ENCODE measurements at places on chromosomes 1 and 21.

- DNase-seq = no peak
Measured at GRCh38 chr1:101453844-101454243, 217.0 kb downstream of the S1PR1 start.

GRCh38 chr1:8360493-8361197, 42.7 kb downstream of the SLC45A1 start:
- no peak for DNase-seq

DNA sequence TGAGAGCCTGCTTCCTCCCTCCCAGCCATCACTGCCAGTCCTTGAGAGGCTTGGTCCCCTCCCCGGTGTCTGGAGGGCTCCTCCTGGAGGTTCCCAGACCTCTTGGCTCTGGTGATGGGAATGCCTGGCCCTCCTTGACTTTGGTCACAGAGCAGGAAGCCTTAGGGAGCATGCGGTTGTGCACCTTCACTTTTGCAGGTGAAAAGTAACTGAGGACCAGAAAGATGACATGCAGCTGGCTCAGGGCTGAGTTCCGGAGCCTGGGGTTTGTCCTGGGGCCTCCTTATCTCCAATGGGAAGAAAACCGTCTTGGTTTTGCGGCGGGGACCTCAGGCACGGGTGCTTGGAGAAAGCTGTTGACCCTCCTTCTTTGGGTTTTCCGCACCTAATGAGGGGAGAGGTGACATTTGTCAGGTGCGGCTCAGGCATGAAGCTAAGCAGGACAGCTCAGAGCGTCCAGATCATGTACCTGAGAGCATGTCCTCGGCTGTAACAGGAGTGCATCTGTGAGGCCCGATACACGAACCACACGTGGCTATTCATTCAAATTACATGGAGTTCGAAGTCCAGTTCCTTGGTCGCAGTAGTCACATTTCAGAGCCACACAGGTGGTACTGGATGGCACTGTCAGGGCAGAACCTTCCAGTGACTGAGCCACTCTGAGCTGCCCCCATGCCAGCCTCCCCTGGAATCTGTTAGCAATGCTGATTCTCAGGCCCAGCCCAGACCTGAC, 608 bp upstream of the MX2 start:
- DNase-seq = no peak

DNA sequence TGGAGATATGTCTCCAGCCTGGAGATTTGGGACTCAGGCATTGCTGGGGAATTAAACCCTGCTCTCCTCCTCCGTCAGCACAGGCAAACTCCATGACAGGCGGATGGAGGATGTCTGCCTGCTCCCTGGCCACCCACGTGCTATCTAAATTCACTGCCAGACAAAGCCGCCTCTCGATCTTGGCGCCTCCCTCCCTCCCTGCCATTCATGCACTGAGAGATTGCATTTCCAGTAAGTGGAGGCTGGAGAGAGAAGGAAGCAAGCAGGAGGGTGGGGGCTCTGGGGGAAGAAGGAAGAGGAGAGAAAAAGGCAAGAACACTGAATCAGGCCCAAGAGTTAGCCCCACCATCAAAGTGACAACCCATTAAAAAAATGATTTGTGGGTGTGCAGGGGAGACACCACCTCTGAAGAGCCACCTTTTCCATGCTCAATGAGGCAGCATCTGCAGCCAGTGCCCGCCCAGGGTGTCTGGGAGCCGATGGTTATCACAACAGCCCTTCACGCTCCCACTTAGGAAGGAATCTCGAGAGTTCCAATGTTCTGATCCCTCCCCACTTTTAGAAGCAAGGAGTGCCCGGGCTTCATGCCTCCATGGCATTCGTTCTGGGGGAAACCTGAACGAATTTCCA, 183.0 kb downstream of the HIVEP3 start:
- DNase-seq = no peak

GRCh38 chr1:7781501-7781900, 2.6 kb upstream of the PER3 start:
- DNase-seq = no peak

DNA sequence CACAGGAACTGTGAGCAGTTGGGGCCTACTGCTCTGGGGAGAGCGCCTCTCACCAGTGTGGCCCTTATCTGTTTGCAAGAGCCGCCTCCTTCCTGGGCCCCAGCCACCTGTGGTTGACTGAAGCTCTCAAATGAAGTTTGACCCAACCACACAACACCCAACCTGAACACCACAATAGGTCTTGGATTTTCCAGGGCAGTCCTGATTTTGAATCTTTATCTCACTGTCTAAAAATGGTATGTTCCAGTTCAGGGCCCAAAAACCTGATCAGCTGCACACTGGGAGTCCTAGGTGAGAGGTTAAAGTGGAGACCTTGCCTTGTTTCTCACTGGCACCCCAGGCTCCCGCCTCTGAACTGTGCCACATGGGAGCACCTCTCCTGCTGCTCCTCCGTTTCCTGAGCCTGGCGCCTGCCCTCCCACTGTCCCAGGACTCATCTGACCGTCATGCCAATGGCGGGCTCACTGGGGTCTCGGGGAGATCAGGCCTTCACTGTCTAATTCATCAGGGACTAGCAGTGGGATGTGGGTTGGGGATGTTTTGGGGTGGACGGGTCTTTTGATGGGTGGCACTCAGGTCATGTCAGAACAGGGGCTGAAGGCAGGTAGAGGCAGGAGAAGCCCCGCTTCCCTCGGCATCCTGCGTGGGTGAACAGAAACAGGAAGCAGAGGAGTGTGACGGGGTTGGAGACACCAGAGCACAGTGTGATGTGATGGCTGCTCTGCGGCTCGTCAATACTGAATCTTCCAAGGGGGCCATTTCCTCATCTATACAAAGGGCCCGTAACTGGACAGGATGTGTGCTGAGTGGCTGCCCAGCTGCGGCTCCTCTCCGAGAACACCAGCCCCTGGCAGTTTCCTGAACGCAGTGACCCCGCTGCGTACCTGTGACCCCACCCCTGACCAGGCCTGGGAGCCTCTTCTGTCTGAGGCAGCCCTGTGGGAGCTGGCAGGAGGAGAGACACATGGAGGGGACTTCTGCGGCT, 59.6 kb upstream of the ITPKB start:
- peak; percentile 30 for DNase-seq

DNA sequence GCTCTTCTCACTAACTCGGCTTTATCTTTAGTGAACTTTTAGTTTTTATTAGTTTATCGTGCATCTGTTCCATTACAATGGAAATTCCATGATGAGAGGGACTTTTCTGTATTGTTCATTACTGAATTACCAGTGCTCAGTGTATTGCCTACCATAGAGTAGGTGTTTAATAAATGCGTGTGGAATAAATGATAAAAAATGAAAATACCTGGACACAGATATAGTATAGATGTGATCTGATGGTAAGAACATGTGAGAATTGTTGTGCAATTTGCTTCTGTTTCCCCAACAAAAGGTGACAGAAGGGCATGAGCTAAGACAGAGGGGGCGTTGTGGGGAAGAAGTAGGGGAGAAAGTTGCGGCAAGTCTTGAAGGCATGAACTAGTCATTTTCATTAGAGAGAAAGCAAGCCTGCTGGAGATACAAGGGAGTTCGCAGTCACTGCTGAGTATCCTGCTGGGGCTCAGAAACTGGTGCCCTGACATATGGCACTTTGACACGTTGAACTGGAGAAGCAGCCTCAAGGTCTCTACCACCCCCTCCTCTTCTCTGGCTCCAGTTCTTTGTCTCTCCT, 5.6 kb upstream of the COG2 start:
- no peak for DNase-seq

GRCh38 chr1:115865704-115866380, 24.9 kb upstream of the NHLH2 start:
- DNase-seq = no peak

- DNase-seq = no peak
Measured at GRCh38 chr21:34594566-34595234, 20.2 kb downstream of the RCAN1 start.

- DNase-seq = no peak
Measured at GRCh38 chr1:198408716-198409115, 131.8 kb downstream of the ATP6V1G3 start.

DNA sequence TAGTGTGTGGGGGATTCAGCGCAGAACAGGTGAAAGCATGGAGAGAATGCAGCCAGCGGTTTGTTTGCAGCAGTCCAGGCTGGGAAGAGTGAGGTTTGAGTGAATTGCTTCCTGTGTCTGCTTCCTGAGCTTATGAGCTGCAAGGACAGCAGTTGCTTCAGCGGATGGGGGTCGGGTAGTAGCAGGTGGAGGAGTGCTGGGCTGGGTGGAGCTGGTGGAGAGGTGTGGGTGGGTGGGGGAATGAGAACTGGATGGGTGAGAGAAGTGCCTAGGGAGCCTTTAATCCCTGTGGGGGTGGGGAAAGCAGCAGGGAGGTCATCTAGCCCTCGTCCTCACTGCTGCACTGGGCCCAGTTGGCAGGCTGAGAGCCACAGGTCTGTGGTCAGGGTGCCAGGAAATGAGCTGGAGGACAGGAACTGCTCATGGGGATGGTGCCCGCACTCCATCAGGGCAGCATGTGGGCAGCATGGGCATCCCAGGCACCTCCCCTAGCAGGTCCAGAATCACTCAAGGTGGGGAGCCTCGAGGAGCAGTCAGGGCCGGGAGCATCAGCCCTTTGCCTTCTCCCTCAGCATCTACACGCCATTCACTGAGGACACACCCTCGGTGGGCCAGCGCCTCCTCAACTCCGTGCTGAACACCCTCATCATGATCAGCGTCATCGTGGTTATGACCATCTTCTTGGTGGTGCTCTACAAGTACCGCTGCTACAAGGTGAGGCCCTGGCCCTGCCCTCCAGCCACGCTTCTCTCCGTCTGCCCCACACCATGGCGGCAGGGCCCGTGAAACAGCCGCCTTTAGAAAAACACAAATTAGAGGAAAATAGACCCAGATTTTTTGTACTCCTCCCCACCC, 14.8 kb downstream of the PSEN2 start:
- no peak for DNase-seq

DNA sequence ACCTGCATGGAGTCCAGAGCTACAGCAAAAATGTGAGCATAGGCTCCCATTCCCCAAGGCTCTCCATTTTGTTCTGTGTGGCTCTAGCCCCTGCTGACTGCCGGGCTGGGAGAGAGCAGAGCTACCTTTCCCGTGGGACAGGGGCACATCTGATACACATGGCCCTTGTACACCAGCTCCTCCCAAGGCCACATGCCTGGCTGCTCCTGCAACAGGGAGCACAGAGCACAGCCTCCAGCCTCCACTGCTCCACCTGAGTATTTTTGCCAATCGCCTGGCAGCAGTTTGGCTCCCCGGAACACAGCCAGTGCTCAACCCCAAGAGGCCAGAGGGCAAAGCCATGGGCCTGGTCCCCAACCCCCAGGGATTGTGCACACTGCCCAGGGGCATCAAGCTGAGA, 146.5 kb downstream of the CHD1L start:
- DNase-seq = no peak

GRCh38 chr1:196660852-196661251, 9.0 kb downstream of the CFH start:
- DNase-seq = no peak

- no peak for DNase-seq
Measured at GRCh38 chr1:168833801-168834224, 104.8 kb upstream of the DPT start.

GRCh38 chr1:28087614-28088167, 719 bp downstream of the EYA3 start:
- DNase-seq = no peak

DNA sequence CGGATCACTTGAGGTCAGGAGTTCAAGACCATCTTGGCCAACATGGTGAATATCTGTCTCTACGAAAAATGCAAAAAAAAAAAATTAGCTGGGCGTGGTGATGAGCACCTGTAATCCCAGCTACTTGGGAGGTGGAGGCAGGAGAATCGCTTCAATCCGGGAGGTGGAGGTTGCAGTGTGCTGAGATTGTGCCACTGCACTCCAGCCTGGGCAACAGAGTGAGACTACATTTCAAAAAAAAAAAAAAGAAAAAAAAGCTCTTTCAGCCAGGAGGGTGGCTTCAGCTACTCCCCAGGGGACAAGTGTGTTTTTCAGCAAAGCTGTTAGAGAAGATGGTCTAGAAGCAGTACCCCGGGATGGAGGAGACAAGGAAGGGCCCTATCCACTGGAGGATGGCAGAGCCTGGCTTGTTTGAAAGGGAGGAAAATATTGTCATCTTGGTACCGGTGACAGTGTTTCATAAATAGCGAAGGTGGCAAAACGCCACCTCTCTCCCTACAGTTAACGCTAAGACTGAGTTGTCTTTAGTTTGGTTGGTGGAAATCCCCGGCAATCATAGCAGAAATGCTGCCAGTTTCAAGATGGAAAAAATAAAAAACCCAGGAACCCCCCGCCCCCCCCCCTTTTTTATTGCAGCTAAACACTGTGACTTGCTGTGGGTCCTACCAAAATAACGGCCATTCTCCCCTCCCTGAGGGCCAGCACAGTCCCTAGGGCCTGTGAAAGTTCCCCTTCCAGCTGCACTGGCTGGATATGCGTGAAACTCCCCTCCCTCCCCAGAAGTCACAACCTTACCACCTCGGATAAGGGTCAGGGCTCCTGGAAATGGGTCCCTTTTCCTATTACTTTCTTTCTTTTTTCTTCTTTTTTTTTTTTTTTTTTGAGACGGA, 3.5 kb downstream of the PIK3CD start:
- DNase-seq = peak; percentile 34

- no peak for DNase-seq
Measured at GRCh38 chr1:169091480-169091941, 15.0 kb upstream of the ATP1B1 start.

DNA sequence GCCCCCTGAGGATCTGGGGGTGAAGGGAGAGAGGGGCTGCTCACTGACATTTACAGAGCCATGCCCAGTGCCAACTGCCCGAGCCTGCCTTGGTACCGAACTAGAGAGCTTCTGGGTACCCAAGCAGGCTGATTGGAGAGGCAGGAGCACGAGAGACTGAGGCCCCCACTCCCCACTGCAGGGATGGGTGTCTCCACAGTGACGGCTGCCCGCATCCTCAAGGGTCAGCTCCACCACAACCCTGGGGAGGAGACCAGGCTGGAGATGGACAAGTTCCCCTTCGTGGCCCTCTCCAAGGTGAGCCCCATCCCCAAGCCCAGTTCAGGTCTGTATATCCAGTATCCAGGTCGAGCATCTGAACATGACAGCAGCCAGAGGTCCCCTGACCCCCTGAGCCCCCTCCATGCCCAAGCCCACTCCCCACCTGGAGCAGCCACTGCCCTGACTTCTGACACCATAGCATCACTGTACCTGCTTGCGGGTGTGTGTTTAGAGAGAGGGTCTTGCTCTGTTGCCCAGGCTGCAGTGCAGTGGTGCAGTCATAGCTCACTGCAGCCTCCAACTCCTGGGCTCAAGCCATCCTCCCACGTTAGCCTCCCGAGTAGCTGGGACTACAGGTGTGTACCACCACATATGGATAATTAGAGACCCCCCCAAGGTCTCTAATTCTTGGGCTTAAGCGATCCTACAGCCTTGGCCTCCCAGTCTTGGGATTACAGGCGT, 51.9 kb downstream of the ALPL start:
- no peak for DNase-seq

- no peak for DNase-seq
Measured at GRCh38 chr1:200670242-200671118, 773 bp upstream of the DDX59 start.

DNA sequence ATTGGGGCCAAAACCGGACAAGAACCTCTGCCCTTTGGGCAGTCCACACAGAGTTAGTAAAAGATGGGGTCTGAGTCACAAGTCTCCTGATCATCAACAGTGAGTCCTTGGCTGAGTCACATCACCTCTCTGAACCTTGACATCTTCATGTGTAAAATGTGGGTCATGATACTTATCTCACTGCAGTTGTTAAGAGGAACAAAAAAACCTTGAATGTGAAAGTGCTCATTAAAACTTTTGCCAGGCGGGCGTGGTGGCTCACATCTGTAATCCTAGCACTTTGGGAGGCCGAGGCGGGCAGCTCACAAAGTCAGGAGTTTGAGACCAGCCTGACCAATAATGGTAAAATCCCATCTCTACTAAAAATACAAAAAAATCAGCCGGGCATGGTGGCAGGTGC, 15.7 kb downstream of the S100A16 start:
- DNase-seq = no peak

GRCh38 chr1:44345187-44345775, 9.8 kb downstream of the ERI3 start:
- no peak for DNase-seq

Measured in stimulated activated CD8-positive, alpha-beta memory T cell treated with anti-CD3 and anti-CD28 coated beads, Interleukin-15, amount 100 ng/mL, for 4 hours (primary cell).